ENCODE measurements at places on chromosomes 13 and 19.

- no peak for DNase-seq
Measured at GRCh38 chr13:103168901-103169508, 102.8 kb upstream of the SLC10A2 start.

GRCh38 chr19:34261334-34262109, 7.2 kb downstream of the GARRE1 start:
- DNase-seq = no peak

GRCh38 chr19:16106121-16106520, 5.6 kb upstream of the RAB8A start:
- no peak for DNase-seq

GRCh38 chr19:19103167-19103566, 35.1 kb downstream of the TMEM161A start:
- no peak for DNase-seq

DNA sequence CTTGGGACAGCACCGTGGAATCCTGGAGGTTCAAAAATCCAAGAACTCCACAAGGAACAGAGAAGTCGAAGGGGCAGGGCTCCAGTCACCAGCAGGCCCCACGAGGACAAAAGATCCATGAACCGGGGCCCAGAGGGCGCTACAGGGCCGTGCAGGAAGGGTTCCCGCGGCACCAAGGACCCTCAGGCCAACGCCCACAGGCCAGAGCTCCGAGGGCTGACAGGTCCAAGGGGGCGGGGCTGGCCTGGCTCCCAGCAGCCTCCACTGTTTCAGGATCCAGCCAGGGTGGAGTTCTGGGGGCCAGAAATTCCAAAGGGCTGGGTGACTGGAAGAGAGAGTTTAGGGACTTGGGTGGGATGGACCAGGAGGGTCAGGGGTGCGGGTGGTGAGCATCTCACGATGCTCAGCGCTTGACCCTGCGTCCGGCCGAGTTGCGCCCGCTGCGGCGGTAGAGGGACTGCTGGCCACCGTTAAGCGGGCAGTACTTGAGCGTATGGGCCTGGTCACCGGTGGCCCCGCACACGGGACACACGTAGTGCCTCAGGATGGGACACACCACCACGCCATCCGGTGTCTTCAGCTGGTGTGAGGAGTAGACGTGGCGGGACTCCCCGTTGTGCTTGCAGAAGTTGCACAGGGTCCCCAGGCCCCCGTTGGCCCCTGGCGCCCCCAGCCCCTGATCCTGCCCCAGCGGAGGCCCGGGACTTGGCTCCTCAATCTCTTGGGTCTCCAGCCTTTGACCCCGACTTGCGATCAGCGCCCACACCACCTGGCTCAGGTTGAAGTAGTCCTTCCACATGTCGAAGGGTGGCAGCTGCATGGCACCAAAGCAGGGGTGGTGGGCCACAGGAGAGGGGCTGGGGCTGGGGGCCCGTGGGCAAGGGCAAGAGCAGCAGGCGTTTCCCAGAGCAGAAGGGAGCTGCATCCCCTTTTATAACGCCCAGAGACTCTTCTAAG, at the start of gene NANOS2:
NANOS2 (minus strand) TSS at position 905 of the 957 bp plus-strand sequence; CDS start at position 820, 85 bp downstream.
- no peak for DNase-seq

DNA sequence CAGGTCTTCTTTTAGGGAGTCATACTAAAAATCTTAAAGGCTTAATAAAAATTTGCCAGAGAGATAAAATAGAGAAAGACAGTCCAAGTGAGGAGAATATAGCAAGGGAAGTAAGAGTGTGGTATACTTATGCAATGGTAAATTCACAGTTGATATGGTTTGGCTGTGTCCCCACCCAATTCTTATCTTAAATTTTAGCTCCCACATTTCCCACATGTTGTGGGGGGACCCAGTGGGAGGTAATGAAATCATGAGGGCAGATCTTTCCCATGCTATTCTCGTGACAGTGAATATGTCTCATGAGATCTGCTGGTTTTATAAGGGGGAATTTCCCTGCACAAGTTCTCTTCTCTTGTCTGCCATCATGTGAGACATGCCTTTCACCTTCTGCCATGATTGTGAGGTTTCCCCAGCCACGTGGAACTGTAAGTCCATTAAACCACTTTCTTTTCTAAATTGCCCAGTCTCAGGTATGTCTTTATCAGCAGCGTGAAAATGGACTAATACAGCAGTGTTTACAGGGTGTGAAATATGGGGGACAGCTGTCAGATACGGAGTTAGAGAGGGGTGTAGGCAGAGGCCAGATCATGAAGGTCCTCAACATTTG, 115.4 kb downstream of the UGGT2 start:
- no peak for DNase-seq

DNA sequence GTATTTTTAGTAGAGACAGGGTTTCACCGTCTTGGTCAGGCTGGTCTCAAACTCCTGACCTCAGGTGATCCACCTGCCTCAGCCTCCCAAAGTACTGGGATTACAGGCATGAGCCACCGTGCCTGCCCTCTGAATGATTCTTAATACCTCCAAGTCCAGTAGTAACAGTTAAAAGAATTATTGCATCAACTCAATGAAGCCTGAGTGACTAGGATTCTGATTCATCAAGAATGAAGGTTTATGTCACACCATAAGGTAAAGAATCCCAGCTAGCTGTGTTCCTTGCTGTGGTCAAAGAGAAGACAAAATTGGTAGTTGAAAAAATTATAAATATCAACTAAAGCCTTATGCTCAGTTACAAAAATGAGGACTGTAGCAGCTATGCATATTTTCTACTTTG, 81.2 kb upstream of the ABCC4 start:
- DNase-seq = no peak

GRCh38 chr13:99626461-99627082, 125.3 kb downstream of the TM9SF2 start:
- no peak for DNase-seq

DNA sequence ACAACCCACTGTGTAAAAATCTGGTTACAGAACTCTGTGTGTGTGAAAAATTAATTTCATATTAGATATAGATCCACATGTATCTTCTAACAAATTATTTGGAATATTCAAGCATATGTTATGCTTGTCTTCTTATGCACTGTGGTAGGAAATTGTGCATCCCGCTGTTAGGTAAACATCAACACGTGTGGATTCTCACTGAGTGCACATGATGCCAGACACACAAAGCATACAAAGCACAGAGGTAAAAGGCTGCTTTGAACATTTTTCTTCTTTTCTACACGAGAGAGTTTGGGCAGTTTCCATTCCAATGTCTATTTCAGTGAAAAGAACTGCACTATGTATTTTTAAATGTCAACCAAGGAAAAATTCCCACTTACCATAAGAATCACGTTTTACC, 354.9 kb downstream of the PCDH9 start:
- DNase-seq = no peak

DNA sequence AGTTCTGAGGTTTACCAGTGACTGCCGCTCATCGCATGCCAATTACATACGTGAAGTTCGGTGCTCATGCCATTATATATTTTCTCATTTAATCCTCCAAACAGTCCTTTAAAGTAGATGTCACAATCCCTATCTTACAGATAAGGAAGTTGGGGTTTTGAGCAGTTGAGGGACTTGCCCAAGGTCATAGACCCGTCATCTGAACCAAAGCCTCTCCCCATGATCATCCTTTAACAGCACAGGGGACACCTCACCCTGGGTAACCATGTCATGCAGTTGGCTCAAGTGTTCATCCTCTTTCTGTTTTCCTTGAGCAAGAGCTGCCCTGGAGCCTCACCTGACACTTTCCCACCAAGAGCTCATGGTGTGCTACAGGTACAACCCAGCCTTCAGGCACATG, 69.1 kb downstream of the HSPH1 start:
- no peak for DNase-seq

DNA sequence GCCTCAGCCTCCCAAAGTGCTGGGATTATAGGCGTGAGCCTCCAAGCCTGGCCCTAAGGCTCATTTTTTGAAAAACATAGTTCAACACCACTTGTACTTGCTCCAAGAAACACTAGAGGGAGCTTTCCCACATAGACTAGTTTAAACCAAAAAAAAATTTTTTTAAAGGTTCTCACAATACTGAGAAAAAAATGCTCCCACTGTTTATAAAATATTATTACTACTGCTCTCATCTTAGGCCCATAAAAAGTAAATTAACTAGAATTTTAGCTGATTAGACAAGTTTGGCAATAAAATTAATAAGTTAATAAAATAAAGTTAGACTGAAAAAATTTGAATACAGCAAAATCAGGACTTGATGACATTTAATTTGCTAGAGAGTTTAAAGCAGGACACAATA, 109.5 kb downstream of the TBC1D4 start:
- no peak for DNase-seq

DNA sequence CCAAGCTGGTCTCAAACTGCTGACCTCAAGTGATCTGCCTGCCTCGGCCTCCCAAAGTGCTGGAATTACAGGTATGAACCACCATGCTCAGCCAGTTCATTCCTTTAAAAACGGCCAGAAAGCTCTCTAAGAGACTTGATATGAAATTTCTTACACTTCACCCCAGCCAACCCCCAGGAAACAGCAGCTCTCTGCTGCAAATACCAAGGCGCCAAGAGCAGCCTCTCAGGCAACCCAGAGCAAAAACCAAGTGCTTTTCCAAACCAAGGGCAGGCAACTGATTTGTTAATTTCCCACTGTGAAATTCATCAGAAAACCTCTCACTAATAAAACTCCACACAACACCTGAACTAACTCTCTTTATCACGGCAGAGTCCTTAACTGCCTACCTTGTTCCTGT, 44.9 kb downstream of the LATS2 start:
- no peak for DNase-seq

- no peak for DNase-seq
Measured at GRCh38 chr19:44455100-44455499, 6.8 kb upstream of the ZNF229 start.

GRCh38 chr19:33273065-33273736, 29.1 kb downstream of the CEBPA start:
- DNase-seq = no peak

DNA sequence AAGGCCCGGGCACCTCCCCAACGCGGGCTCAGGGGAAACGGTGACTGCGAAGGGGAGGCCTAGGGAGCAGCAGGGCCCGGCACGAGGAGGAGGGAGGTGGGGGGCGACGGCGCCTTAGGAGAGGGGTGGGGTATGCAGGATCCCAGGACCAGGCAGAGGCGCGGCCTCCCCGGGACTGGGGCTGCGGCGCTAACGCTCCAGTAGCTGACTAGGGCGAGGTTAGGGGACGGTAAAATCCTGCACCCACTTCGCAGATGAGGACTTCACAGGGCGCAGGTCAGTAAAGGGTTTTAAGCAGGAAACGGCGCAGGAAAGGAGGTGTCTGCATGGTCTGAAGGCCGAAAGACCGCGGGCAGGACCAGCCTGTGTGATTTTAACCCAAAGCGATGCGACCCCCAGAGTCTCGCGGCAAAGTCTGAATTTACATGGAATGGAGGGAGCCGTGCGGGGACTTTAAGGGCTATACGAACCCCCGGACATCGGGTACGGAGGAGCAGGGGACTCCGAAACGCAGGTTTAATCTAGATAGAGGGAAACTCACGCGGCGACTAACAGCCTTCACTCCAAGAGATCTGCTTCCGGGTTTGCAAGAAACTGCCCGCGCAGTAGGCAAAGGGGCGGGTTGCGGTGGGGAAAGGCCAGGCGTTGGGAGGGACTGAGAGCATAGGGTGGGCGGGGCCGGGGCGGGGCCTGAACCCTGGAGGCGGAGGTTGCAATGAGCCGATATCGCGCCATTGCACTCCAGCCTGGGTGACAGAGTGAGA, at the start of gene ZNF665:
ZNF665 (minus strand) TSS at position 588 of the 764 bp plus-strand sequence. CDS start 10,460 bp downstream, outside the sequence.
- peak; percentile 76 for DNase-seq

- DNase-seq = no peak
Measured at GRCh38 chr13:27981006-27981708, 7.3 kb downstream of the URAD start.

DNA sequence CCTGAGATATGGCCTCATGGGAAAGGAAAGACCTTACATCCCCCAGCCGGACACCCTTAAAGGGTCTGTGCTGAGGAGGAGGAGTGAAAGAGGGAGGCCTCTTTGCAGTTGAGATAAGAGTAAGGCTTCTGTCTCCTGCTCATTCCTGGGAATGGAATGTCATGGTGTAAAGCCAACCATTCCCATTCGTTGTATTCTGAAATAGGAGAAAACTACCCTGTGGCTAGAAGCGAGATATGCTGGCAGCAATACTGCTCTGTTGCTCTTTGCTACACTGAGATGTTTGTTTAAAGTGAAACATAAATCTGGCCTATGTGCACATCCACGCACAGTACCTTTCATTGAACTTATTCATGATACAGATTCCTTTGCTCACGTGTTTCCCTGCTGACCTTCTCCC, 783 bp upstream of the ZNF587B start:
- DNase-seq = no peak

Measured in anterior cingulate cortex (tissue), 58 donors.